ENCODE measurements at places on chromosomes 5 and 9.

GRCh38 chr9:113719919-113720318 is 156.2 kb upstream of the ZNF618 start:
- DNase-seq: no peak

DNA sequence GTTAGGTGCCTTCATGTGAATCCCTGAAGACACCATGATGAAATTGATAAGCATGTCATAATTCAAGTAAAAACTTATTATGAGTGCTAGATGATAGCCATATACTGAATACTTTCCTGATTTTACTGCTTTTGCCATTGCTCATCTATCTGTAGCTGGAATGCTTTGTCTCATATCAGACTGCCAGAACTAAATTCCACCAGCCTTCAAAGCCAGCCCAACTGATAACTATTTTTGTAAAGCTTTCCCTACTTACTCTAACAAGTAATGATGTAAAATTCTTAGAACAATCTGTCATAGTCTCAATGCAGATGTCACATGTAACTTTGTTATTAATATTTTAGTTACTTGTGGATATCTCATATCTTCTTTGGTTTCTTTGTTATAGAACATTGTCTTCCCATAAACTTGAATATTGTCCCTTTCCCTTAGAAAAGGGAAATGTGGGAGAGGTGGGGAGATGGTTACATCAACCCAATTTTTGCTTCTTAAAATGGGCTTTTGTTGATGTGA is 128.3 kb downstream of the ZCCHC7 start:
- no peak for DNase-seq

GRCh38 chr5:10320793-10321192 is 13.1 kb upstream of the CMBL start:
- DNase-seq: no peak

- no peak for DNase-seq
Observed at GRCh38 chr5:91850031-91850430, 466.9 kb upstream of the ARRDC3 start.

GRCh38 chr5:39948341-39948740 is 523.6 kb upstream of the DAB2 start:
- DNase-seq: no peak

GRCh38 chr5:172288465-172288864 is 4.9 kb upstream of the UBTD2 start:
- DNase-seq: no peak

DNA sequence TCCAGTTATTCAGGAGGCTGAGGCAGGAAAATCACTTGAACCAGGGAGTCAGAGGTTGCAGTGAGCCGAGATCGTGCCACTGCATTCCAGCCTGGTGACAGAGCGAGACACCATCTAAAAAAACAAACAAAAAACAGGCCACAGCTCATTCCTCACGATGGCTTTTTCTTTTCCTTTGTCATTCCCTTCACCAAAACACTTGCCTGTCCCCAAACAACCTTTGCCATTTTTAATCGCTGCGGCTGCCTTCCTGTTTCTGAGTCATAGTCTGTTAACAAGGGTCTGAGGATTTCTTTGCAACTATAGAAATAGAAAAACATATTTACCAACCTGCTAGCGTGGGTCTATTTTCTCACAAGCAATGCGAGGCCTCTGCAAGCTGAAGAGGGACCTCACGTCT is 123.0 kb upstream of the FSTL4 start:
- no peak for DNase-seq

GRCh38 chr9:105269593-105269992 is 25.1 kb downstream of the SLC44A1 start:
- no peak for DNase-seq

- no peak for DNase-seq
Observed at GRCh38 chr9:19130436-19130835, 3.1 kb upstream of the PLIN2 start.

DNA sequence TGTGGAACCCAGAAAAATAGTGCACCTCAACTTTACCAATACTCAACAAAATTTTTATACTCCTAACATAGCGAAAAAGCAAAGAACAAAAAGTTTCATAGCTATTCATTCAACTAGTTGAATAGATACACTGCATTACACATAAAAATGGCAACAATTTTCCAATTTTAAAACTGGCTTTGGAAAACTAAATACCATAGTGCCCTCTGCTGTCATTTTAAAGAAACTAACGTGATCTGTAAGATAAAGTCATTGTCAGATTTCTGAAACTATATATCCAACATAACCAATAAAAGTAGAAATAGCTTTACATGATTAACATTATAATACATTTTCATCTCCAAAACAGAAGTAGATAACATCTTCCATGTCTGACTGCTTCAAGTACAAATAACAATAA is 31.6 kb downstream of the DTWD2 start:
- peak; percentile 30 for DNase-seq

DNA sequence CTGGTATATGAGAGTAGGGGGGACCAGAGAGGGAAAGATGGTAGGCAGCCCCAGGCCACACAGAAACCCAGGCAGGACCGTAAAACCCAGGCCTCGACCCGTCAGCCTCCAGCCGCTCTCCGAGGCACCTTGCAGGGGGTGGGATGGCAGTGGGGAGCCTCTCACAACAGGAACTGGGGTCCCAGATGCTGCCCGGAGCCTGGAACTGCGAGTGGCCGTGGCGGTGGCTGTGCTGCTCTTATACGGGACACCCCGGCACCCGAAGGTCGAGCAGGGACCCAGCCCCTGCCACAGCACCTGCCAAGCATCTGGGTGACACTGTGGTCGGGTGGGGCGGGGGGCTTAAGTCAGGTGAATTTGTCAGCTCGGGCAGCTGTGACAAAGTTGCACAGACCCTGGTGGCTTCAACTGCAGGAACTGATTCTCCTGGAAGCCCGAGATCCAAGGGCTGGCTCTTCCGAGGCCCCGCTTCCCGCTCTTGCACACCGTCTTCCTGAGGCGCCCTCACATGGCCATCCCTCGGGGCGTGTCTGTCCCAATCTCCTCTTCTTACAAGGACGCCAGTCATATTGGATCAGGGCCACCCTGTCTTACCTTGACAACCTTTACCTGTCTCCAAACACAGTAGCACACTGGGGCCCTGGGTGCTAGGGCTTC is 47.6 kb upstream of the EGFL7 start:
- DNase-seq: no peak

GRCh38 chr5:178785999-178786398 is 55.5 kb upstream of the ZNF354A start:
- DNase-seq: no peak

- peak; percentile 46 for DNase-seq
Observed at GRCh38 chr5:14676320-14676719, 11.8 kb downstream of the OTULIN start.

- peak; percentile 22 for DNase-seq
Observed at GRCh38 chr9:89410641-89411350, 87.1 kb downstream of the SEMA4D start.

GRCh38 chr9:129458663-129459546 is 162.0 kb downstream of the C9orf50 start:
- no peak for DNase-seq

- DNase-seq: no peak
Observed at GRCh38 chr5:36138900-36139683, 12.6 kb downstream of the LMBRD2 start.

DNA sequence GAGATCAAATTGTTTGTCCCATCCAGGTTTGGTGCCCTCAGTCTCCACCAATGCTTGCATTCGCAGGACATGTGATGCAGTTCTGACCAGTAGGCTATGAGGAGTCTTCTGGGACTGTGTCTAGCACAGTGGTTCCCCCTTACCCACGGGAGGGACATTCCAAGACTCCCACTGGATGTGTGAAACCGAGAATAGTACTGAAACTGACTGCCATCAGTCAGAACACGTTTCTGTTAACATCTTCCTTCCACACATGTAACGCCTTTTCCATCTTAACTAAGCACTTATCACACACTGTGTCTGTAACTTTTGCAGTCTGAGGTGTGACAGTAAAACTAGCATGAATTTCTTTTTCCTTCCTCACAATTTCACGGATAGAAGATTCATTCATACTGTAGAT is 74.7 kb downstream of the PTTG1 start:
- no peak for DNase-seq

DNA sequence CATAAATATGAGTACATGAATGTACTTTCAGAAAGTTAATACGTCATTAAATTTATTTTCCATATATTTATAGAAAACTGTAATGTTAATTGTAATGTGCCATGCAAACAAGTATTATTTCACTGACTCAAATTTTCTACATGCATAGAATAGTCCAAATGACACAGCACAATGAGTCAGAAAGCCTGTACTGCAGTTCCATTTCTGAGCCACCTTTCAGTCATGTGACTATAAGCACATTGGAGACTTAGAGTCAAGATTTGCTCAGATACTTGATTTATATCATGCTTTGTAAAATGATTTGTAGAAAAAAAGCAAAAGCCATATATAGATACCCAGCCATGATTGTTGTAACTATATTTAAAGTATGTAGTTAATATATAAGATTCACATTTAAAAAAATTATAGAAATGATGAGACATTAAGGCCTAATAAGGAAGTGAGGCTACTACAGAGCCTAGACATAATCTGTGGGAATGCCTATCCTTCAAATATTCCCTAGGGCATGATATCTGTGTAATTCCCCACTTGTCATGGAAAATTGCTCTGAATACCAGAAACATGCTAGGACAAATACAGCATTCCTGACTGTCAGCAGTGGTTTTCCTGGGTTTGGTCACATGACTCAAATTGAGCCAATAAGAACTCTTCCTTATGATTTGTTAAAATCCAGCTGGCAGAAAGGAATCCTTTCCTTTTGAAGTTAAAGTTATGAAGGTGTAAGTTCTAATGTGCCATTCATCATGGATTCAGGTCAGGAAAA is 50.0 kb downstream of the PTPRD start:
- no peak for DNase-seq

GRCh38 chr5:142845402-142845921 is 75.3 kb downstream of the ARHGAP26 start:
- DNase-seq: no peak

DNA sequence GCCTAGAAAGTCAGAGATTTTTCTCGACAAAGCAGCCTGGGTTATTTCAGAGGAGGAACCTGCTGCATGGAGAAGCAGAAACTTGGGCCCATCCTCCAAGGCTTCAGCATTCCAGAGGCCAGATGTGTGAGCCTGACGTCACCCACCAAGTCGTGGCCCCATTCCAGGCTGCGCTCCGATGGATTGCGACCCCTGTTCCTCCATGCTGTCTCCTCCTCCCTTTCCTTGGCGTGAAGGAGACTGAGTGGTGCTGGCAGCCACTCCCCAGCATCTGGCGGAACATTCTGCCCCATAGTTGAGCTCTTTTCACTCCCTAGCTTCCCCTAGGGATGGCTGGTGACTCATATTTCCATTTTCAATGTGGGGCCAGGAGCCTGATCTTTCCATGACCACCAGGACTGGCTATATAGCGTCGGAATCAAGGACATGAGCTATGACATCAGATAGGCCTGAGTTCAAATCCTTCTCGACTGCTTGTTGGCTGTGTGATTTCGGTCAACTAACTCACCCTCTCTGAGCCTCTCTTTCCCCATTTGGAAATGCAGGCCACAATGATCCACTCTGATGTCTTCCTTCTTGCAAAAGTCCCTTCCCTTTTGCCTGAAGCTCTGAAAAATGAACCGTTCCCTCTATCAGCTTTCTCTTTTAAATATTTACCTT is 24.5 kb upstream of the DUSP1 start:
- peak; percentile 48 for DNase-seq

- no peak for DNase-seq
Observed at GRCh38 chr5:56112526-56113121, 117.9 kb upstream of the IL6ST start.

GRCh38 chr9:85895685-85896084 is 45.3 kb upstream of the NAA35 start:
- DNase-seq: no peak

GRCh38 chr5:38403406-38403805 is 145.0 kb downstream of the EGFLAM start:
- no peak for DNase-seq

DNA sequence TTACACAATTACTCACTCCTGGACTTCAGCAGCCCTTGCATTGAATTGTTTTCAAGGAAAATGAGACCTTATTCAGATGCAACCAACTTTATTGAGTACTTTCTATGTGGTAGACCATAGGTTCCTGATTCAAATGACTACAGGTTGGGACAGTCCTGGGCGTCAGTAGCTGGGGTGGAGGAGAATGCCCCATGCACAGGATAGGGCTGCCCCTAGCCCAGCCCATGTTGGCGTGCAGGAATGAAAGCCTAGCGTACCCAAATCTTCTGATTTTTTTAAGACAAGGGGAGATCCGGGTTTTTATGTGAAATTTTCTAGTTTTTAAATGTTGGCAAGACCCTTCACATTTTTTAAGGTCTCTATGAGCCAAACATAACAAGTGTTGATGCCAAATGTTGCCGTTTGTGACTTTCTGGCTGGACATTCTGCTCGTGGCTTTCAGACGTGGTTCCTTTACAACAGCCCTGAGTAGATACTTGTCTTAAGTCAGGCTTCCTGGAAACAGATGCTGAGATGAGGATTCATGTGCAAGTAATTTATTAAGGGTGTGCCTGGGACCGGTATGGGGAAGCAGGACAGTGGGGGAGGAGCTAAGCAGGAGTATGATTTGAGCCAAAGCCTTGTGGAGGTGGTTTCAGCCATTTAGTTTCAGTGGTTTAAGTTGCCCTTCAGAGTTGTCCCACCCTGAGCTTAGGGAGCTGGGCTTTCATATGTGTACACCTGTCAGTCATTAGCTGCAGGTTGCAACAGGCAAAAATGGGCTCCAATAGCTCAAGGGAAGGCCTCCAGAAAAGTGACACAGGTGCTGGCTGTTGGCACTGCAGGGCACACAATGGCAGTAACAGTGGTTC is 154.1 kb downstream of the NTRK2 start:
- no peak for DNase-seq

DNA sequence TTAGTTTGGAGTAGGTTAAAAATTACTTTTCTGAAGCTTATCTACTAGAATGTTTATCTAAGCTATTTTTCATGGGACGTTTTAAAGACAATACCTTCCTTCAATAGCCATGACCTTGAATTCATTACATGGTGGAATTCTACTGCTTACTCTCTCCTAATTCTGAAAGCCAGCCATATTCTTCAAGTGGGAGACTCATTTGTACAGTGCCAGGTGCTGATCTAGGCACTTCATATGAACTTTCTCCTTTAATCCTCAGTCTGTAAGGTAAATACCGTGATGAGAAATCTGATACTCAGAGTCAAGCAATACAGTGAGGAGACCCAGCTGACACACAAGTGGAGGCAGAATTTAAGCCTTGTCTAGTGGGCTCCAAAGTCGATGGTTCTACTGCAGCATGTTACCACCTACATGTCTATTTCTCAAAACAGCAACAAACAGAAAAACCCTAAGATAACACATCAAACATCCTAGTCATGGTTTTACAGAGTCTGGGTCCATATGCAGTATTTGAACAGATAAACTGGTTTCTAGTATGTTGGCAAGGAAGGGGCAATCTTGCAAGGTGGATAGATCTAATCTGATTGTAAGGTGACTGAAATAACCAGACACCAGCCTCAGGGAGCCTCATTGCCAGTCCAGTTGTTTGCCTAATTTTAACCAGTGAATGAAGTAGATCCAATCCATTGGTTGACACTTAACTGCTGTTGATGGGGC is 243.7 kb downstream of the PIK3R1 start:
- no peak for DNase-seq

DNA sequence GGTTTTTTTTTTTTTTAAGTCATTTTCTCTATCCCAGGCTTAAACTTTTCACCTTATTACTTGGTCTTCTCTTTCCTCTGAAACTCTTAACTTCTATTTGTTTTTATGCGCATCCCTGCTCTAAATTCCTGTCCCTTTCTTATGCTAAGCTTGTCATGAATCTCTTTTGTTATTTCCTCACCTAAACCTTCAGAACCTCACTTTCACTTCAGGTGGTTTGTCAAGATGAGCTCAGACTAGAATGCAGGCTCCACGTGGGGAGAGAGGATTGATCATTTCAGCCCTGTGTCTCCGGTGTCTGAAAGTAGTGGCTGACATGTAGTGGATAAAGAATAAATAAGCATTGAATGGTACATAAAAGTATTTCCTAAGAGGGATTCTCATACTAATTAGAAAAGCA is 63.6 kb downstream of the ANXA1 start:
- no peak for DNase-seq
